ENCODE measurements at places on chromosomes 3 and 15. TPM values are rescaled to one million over a fixed set of nuclear protein-coding genes. Genes with fewer than 3 reads are reported as not detected.

The VPS13C gene
- 159 TPM for total RNA-seq

The CLDN18 gene
- total RNA-seq = not detected

The IRAK2 gene
- total RNA-seq = 4.5 TPM

The ARNT2 gene
- total RNA-seq = 44.4 TPM

The GP9 gene
- 1.2 TPM for total RNA-seq

The UNC13C gene
- total RNA-seq = 67.3 TPM

The CHL1 gene
- 78.5 TPM for total RNA-seq

The SLC27A2 gene
- total RNA-seq = 10.4 TPM

The UBA7 gene
- total RNA-seq = 28.0 TPM

The GALNT15 gene
- total RNA-seq = 12.4 TPM

The GNB4 gene
- total RNA-seq = 46.9 TPM

The FANCD2OS gene
- not detected for total RNA-seq

The ROBO1 gene
- total RNA-seq = 90.7 TPM

The ARHGEF26 gene
- 37.5 TPM for total RNA-seq

The ROPN1 gene
- total RNA-seq = not detected

The SLC12A1 gene
- 2.1 TPM for total RNA-seq

The PLSCR2 gene
- total RNA-seq = not detected

Data from camera-type eye (tissue), 1 donor.